ENCODE measurements at places on chromosomes 5 and 9.

DNA sequence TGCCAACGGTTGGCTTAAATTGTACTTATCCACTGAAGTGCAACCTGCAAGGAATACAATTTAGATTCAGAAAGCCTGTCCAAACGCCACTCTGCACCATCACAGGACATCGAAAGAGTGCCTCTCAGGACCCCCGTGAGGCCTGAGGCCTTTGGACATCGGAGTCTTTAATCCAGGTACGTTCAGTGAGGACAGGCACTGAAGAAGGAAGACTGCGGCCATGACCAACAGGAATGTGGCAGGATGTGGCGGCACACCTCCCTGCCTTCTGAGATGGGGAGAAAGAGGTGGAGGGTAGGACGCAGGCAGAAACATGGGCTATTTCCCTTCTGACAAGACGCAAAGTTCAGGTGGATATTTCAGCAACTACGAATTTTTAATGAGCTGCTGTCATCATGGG, 205.8 kb downstream of the FANCC start:
- DNase-seq = peak; percentile 54

DNA sequence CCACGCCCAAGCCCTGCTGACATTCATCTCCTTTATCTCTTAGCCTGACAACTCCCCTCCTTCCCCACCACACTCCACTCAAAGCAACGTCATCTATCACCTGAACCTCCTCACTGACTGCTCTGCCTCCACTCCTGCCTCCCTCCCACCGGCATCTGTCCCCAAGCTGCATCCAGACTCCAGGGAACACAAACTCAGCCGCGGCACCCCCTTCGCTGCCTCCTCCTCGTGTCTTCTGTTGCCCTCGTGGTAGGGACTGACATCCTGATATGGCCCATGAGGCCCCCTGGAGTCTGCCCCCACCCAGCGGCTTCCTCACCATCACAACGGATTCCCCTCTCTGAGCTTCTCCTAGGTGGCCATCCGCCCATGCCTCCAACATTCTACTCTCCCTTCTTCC, 101.0 kb upstream of the TAS2R1 start:
- DNase-seq = no peak

DNA sequence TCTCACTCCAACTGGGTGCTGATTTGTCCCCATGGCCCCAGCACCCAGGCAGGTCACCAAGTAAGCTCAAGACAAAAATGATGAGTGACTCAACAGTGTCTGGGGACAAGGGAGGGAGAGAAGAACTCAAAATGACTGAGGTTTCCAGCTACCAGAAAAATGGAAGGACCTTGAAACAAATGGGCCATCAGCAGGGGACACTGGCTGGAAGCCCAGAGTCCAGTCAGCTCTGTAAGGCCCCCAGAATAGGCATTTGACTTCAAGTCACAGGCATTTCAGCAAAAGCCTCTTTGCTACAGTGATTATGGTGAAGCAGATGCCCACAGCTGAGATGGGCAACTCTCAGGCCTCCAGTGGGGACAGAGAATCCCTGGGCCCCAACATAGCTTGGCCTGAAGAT, 139.0 kb upstream of the GABRP start:
- DNase-seq = no peak

DNA sequence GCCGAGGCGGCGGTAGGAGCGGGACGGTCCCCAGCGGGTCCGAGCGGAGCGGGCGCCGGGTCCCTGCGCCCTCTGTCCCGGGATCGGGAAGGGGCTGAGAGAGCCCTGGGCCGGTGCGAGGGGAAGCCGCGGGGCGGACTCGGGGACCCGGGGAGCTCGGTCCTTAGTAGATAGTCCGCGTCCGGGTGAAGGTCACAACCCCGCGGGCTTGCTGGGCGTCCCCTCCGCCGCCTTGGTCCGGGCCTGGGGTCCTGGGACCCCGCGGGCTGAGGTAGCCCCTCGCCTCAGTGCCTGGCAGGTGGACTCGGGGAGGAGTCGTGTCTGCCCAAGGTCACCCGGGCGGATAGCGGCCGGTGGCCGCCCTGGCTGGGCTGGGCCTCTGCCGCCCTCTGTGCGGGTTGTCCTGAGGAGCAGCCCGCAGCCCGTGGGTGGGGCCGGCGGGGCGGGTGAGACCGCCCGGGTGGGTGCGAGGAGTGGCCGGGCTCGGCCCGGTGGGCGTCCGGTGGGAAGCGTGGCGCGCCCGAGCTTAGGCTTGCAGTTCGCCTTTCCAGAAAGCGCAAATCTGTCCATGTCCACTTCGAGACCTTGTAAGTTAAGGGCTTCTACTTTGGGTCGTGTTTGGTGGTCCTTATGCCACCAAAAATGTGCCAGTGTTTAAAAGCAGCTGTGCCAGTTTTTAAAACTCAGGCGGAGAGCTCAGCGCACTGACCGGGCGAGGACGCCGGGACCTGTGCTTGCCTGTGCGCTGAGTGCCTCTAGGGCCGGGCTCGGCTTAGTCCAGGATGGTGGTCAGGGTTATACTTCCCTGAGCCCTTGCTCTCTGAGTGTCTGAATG, 554 bp downstream of the SDHA start:
- DNase-seq = no peak

Data from cardiac septum (tissue), 1 donor.